Mammary epithelial cell (primary cell): ENCODE measurements at places on chromosomes 7 and 10.
A peak's percentile ranks its signal among the peaks of the same experiment; 100 is the strongest.

DNA sequence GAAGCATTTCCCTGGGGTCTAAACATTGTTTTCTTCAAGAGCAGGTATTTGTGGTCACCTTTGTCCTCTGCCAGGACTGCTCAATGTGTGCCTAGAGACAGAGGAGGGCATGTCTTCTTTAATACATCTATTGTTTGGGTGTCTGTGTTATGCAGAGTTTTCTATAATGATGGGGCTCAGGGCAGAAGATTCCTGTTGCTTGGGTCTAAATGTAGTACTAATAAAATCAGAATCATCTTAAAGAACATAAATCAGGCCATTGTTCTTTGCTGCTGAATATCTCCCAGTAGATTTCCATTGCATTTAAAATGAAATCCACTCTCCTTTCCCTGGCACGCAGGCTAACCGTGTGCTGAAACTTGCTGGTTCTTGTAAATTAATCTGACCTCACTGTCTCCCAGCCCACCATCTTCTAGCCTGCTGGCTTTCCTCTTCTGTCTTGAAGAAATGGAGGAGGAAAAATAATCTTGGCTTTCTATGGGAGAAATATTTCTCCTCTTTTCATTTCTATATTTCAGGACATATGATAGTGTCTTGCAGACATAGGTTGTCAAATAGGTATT is 1396.8 kb downstream of the GATA3 start:
- no peak for DNase-seq

- no peak for DNase-seq
Measured at GRCh38 chr10:110804376-110804775, 67.4 kb upstream of the PDCD4 start.

GRCh38 chr10:101894742-101895141 is 51.1 kb upstream of the KCNIP2 start:
- DNase-seq = no peak

- DNase-seq = no peak
Measured at GRCh38 chr7:80372415-80372814, 139.4 kb downstream of the GNAT3 start.

DNA sequence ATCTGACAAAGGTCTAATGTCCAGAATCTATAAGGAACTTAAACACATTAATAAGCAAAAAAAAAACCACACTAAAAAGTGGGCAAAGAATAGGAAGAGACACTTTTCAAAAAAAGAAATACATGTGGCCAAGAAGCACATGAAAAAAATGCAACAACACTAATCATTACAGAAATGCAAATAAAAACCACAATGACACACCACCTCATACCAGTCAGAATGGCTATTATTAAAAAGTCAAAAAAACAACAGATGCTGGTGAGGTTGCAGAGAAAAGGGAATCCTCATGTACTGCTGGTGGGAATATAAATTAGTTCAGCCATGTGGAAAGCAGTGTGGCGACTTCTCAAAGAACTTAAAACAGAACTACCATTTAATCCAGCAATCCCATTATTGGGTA is 119.0 kb downstream of the LMBR1 start:
- peak; percentile 12 for DNase-seq

- no peak for DNase-seq
Measured at GRCh38 chr10:93515071-93516005, 18.9 kb downstream of the CEP55 start.

DNA sequence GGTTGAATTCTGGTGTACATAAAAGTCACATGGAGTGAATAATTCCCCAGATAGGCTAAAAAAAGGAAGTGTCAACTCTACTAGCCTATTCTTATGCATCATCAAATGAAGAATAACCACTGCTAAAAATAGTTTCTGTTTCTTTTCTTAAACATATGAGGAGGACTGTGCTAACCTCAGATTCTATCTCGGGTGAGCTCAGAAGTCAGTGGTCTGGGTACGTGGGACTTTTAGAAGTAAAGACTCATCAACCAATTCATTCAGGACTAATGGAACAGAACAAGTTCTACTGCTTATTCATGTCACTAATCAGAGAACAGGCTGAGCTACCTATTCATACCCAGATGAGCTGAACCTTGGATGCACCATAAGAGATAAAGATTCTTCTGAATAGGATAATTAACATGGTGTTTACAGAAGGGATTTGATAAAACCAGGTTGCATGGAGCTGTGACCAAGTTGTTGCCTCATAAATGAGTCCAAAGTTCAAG is 9.5 kb upstream of the ASAH2 start:
- DNase-seq = peak; percentile 27

GRCh38 chr7:124155432-124156022 is 122.7 kb upstream of the TMEM229A start:
- DNase-seq = peak; percentile 17

GRCh38 chr7:70208236-70209063 is 610.2 kb downstream of the AUTS2 start:
- DNase-seq = no peak

DNA sequence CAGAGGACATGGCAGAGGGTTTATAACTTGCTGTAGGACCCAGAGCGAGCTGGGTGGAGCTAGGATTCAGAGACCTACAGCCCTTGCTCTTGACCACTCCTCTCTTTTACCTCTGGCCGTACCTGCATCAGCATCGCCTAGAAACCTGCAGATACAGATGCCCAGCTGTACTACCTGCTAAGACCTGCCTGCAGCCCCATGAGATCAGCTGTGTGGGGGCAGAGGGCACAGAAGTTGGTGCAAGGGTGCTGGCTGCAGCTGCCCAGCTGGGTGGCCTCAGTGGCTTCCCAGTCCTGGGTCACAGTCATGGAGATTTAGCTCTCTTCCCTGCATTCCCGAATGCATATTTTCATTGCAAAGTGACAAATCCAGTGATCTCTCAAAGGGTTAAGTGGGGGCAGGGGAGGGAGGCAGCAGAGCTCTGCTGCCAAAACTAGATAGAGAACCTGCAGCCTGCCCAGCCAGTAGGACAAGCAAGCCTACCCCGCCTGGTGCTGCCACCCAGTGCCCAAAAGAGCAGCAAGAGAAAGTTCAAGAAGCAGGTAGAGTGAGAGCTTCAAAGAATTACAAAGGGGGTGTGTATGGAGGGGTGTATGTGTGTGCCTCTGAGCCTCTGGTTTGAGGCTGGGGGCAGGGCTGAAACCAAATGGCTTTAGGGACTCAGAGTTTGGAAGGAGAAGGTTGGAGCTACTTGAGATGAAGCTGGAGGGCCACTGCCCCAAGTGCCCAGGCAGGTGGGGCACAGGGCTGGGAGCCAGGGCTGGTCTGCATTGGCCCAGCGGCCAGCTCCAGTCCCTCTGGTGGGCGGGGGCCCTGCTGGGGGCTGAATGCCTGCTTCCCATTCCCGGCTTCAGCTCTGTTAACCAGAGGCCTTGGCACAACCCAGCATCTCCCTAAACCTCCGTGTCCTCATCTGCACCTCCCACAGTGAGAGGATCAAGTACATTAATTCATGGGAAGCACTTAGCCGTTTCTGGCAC is 6.9 kb downstream of the FAM241B start:
- no peak for DNase-seq

DNA sequence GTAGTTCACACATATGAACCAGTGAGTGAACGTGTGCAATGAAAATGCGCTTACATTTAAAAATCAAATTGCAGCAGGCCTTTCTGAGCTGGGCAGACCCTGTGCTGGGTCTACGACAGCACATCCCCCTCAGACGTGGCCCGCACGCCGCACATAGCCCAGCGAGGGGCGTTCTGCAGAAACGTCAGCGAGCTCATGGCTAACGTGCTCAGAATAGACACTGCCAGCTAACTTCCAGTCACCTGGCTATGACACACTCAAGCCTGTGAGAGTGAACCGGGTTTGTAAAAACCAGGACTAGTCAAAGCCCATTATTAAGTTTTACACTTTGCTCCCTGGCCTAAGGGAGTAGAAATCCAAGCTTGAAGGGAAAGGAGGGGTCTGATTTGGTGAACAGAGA is 108.1 kb upstream of the INSIG1 start:
- DNase-seq = no peak

DNA sequence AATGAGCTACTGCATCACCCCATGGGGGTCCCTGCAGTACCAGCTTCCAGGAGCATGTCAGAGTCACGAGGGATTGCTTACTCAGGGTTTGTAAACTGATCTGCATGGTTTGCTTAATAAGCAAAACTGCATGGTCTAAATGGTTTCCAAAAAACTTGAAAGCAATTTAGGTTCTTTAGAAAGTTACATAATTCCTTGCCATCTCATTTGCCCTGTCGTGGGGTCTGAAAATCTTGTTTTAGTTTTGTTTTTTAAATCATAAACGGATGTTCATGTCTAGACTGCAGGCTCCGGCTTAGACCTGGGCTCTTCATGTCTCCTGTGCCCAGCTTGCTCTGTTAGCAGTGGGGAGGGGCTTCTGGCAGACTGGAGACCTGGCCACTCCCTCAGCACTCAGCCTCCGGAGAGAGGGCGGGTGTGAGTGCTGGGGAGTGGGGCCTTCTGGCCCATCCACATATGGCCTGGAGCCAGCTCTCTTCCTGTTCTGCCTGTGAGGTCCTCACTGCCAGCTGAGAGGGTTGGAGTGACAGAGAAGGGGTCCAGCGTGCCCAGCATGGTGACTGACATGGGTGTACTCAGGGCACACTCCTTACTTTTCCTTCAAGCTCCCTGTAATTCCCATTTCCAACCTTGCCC is 17.5 kb downstream of the PRF1 start:
- no peak for DNase-seq

- DNase-seq = no peak
Measured at GRCh38 chr10:26467639-26468038, 29.5 kb downstream of the APBB1IP start.

DNA sequence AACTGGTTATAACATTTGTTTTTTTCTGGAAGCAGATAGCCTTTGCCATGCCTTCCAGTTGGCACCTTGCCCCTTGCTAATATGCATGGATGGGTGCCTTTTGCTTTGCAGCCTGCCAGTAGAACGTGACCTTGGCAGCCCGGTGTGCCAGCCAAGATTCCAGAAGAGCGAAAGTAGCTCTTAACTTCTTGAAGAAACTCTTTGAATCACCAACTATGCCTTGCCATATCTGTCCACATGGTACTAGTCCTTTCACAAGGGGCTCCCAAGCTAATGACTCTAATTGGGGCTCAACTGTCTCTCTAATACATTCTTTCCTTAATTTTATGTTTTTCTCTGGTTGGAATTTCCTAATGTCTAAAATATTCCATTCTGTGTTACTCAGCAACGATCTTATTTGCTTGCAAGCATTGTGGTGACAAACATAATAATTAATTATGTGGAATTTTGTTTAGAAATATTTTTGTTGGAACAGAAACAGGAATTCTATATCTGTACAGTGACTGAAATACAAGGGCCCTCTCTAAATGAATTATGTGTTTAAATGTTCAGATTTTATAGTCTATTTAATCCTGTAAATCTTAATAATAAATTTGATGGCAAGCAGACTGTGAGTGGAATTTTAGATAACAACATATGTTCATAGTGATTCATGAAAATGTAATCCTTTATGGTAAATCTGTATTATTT is 45.8 kb downstream of the HDAC9 start:
- no peak for DNase-seq

GRCh38 chr7:1204460-1205140 is 28.1 kb upstream of the UNCX start:
- DNase-seq = no peak

DNA sequence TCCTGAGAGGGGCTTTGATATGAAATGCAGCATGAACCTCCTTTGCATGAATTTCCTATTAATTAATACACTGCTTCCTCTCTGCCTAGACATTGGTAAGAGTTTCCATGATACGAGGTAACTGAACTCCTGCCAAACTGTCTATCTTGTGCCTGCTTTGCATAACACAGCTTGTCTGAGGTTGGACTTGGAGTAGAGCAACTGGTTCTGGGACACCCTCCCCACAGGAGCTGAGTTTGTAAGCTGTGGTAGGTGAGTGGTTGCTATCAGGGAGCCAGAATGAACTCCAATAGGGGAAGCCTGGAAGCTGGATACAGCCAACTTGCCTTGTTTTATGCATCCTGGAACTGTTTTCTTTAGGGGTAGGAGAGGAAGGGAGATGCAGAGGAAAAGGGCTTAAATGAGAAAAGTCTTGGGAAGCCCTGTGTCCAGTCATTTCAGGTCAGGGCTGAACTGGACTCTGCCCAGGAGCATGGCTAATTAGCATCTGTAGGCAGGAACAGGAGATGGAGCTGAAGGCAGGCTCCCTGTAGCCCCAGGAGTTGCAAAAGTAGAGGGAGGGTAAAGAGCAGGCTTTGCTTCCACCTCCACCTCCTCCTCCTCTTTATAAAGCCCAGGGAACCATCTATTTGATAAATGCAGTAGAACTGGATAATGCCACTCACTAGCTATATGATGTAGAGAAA is 73.2 kb upstream of the GPR158 start:
- no peak for DNase-seq

GRCh38 chr10:106111246-106111645 is 1053.3 kb downstream of the SORCS1 start:
- peak; percentile 5 for DNase-seq

DNA sequence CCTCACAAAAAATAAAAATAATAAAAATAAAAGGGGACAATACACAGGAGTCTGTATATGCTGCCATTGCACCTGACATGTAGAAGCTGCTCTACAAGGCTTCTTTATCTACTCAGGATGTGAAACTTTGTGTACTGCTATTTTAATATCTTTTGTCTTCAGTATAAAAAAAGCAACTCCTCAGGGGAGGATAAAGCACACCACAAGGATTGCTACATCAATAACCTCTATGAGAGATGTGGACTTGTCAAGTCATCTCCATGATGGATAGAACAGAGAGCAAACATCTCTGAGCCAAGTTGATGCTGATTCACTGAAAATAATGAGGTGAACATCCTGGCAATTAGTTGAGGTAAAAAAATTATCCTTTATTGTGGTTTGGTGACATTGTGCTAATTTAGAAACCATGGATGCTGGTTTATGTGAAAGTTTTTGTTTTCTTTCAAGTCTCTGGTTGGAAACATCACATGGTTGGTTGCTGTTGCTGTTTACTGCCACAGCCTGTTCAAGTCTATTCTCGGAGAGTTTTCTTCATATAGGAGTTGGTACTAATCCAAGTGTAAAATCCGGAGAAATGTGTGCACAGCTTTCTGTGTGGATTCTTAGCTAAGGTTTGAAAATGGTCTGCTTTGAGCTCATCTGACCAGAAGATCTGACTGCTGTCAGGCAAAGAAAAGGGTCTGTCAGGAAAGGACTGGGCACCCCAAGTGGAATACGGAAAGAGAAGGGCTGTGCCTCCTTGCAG is 1.5 kb upstream of the HECW1 start:
- no peak for DNase-seq

DNA sequence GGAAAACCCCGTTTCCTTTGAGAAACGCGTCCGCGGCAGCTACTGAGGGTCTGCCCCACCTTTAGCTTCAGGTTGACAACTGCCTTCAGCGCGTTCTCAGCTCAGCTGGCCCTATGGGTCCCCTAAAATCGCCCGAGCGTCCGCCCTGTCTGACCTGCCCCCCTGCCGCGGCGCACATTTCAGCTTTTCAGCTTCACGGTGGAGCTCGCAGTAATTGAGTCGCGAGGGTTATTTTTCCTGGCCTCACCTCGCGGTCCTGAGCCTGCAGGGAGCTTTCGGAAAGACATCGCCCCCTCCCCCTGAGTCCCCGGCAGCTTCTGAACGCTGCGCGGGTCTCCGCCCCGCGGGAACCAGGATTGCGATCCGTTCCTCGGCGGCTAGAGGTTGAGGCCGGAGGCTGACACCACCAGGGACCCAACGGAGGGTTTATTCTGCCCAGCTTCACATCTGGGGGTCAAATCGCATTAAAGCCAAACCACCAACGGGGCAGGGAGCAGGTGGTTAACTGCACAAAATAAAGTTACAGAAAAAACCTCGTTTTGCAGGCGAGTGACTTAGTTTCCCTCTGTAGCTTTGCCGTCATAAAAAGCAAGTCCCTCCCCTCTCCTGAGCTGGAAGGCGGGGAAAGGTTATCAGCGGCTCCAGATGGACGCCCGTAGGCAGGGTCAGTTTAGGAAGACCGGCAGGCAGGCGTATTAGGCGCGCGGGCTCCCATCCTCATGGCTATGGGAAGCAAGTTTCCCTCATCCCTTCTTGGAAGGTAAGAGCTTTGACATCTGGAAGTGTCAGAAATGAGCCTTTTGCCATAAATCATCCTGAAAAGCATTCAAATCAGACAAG is 11.0 kb downstream of the TWIST1 start:
- DNase-seq = no peak
